Esophagus squamous epithelium (tissue), 5 donors: ENCODE measurements at places on chromosomes 5 and 9.

GRCh38 chr5:90170261-90170660, 239.3 kb downstream of the CETN3 start:
- no peak for DNase-seq

DNA sequence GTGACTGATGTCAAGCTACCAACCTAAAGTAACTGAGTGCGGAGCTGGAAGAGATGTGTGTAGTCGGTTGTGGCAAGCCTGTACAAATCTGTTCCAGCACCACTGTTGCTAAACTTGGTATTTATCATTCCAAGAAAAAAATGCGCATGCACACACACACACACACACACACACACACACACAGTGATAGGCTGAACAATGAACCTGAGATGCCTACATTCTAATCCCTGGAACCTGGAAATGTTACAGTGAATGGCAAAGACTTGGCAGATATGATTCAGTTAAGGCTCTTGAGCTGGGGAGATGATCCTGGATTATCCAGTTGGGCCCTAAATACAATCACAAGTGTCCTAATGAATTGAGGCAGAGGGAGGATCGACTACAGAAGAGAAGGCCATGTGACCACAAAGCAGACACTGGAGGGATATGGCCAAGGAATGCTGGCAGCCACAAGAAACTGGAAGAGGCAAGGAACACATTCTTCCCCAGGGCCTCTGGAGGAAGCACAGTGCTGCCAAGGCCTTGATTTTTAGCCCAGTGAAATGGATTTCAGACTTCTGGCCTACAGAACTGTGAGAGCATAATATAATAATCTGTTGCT, 49.7 kb upstream of the LHFPL2 start:
- no peak for DNase-seq

GRCh38 chr5:141121563-141121962, at the start of gene PCDHB4:
TSS of gene PCDHB4 (plus strand) at chr5:141121818. CDS start at chr5:141121999, 181 bp downstream.
- DNase-seq: no peak

DNA sequence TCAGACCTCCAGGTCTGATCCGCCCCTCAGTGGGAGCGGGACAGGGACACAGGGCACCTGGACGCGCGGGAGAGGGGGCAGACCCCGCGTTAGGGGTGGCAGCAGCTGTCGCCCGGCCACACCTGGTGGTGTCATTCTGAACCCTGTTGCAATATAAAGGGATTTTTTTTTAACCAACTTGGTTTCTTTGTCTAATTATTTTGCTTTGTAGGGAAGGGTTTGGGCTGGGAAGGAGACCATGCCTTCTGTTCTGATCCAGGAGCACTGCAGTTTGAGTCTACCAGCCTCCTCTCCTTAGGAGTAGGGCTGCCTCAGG, 10.9 kb upstream of the ASS1 start:
- no peak for DNase-seq

- DNase-seq: no peak
These were observed 293.6 kb downstream of the FER start for GRCh38 chr5:109041317-109041716.

- no peak for DNase-seq
These were observed 137.6 kb downstream of the CRB2 start for GRCh38 chr9:123493627-123494026.

- no peak for DNase-seq
These were observed 209.0 kb downstream of the CSNK1G3 start for GRCh38 chr5:123720955-123721354.

DNA sequence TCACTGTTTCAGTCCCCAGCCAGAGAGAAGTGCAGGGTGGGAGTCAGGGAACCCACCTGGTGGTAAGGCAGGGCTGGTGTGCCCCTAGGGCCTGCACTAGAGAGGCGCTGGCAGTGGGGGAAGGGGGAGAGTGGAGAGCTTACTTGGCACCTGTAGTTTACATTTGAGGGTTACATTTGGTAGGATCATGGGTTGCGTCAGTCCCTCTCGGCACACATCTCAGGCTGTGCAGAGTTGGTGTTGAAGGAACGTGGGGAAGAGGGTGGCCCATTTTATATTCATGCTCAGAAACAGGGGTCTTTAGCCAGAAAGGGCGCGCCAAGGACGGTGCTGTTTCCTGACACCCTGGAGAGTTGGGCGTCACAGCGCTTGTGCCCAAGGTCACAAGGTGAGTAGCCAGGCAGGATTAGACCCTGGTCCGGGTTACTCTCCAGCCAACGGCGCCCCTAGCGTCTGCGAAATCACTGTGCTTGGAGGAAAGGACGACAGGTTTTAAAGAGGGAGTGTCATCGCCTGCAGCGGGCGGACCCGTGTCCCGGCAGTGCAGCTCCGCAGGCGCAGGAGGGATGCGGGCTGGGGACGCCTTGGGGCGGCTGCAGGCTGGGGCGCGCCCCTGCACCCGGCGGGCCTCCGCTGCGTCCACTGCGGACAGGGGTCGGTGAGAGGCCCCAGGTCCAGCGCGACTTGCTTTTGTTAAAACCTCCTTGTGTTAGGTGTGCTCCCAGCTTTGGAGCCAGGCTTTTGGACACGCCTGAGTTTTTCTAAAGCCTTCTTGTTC, 272.6 kb downstream of the FANCC start:
- no peak for DNase-seq

GRCh38 chr9:122347348-122348287, 23.2 kb upstream of the PTGS1 start:
- DNase-seq: no peak

GRCh38 chr5:153672347-153673090, 182.0 kb downstream of the GRIA1 start:
- DNase-seq: no peak

DNA sequence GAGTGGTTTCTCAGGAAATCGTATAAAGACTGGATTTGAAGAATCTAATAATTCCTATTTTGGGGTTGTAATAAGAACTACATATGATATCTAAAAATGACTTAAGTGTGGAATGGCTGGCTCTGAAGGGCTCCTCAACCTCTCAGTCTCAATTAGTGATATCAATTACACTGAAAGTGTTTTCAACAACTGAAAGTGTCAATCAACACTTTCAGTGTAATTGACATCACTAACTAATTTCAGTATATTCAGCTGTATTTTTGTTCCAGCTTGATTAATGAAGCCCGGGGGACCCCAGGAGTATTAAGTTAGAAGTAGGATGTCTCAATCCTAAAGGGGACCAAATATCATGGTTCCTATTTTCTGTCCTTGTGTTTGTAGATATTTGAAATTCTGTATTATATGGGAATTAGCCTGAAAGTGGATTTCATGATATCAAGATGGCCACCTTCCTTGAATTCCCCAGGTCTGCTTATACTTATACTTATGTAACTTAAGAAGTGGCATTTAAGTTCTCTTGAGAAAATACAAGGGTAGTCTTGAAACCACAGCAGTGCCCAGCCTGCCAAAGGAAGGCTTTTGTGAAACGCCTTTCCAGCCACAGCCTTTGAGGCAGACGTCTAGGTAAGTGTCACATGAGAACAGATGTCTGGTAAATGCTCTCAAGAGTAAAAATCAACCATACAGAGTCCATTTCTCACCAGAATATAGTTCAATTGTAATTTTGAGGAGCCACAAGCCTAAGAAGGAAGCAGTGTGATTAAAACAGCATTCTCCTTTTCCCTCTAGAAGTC, 4.6 kb downstream of the BASP1 start:
- no peak for DNase-seq

DNA sequence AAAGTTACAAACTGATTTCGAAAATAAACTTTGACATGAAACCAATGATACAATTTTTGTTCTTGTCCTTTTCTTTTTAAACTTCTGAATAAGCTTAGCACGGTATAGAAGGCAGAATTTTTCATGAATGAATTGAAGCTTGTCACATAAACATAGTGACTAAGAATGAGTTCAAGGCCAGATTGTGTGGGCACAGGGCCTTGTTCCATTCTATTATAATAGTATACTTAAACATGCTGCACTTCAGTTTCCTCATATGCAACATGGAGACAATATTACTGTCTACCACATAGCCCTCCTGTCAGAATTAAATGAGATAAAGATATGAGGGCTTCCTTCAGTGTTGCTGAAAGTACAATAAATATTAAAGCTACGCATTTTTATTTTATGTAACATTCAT, 204.2 kb upstream of the HAPLN1 start:
- no peak for DNase-seq

GRCh38 chr9:29322240-29322639, 1749.0 kb upstream of the C9orf72 start:
- DNase-seq: no peak

GRCh38 chr5:131587541-131587940, 47.5 kb downstream of the RAPGEF6 start:
- no peak for DNase-seq

DNA sequence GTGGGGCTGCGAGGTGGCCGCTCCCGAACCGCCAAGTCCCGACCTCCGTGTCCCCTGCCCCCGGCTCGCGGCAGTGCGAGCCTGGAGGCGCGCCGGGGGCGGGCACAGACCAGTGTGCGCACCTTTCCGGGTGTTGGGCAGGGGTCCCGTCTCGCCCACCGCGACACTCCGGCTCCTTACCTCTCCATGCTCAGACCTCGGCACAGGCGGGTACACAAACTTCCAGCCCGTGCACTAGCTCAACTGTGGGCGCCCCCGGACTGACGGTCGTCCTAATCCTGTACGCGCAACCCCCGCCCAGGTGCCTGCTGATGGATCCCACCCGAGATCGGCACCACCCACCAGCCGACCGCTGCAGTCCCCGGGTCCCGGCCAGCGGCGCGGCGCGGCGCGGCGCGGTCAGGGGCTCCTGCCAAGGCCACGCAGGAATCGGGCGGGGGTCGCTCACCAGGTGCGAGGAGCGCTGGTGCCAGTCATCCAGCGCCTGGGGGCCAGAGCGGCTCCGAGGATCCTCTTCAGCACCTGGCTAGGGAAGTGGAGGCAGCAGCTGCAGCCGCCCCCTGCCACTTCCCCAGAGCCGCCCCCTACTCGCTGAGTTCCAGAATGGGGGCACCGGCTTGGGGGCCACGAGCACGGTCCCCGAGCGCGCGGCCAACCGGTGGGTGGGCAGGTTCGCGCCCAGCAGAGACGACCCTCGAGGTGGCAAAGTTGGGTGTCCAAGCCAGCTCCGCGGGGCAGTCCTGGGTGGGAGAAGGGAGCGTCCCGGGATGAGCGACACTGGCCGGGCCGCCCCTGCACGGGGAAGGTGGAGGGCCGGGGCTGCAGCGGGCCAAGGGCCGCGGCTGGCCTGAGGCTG, 511 bp downstream of the SEMA5A start:
- DNase-seq: no peak

GRCh38 chr9:14733133-14733532, 10.6 kb upstream of the CER1 start:
- DNase-seq: no peak

DNA sequence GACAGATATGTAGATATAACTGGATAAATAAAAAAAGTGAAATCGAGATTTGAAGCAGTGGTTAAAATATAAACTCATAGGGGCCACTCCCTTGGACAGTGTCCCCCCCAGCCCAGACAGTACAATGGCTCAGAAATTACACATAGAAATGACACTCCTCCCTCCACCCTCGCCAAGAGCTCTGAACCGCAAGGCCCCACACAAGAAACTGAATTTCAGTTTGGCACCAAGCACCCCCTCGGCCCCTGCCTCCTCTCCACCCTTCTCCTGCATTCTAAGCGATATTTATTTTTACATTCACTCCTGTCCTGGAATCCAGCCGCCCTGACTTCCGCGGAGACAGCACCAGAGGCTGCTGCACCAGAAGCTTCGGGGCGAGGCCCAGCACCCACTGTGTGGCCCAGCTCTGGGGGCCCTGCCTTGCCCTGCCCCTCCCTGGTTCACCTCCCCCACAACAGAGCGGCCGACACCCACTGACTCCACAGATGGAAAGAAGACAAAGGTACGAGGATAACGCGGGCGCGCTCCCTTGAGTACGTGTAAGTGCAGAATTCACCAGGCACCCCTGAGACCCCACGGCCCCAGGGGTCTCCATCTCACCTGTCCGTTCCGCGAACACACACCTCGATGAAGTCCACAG, 11.0 kb downstream of the STC2 start:
- DNase-seq: no peak

DNA sequence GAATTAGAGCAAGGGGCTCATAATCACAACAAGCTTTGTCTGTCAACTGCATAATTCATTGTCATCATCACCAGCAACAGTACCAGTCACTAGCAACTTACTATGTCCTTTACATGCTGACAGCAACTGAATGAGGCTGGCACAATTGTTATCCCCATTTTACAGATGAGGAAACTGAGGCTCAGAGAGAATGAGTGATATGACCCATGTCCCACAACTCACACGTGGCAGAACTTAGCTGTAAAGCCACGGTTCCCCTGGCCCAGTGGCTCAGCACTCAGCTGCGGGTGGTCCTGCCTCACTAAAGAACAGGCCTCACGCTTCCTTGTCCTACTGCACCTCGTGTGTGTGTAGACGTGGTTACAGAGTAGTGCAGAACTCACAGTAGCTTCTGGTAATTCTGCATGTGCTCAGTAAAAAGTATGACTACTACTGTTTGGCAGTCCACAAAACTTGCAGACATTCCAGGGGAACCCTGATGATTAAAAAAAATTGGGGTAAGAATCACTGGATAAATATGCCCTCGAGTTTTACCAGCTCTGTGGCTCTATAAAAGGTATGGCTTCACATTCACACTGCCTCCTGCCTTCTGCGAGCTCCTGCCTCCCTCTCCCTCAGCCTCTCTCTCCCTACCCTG, 30.2 kb downstream of the AFAP1L1 start:
- DNase-seq: no peak

- no peak for DNase-seq
These were observed 19.1 kb downstream of the SLC36A3 start for GRCh38 chr5:151284392-151284967.

DNA sequence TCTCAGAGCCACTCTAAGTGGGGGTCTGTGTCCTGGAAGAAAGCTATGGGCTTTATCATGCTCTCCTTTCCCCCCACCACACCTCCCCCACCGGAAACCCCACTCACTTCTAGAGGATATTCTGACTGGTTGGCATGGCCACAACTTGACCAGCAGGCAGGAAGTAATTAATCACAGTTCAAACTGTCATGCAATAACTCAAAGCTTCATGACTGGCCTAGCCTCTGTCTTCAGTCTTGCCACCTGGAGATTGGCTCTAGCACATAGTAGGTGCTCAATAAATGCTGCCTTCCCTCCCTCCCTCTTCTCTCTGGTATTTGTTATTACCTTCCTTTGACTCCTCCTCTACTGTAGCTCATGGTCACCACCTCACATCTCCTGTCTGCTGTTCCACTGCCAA, 124.7 kb downstream of the GABBR2 start:
- DNase-seq: no peak

DNA sequence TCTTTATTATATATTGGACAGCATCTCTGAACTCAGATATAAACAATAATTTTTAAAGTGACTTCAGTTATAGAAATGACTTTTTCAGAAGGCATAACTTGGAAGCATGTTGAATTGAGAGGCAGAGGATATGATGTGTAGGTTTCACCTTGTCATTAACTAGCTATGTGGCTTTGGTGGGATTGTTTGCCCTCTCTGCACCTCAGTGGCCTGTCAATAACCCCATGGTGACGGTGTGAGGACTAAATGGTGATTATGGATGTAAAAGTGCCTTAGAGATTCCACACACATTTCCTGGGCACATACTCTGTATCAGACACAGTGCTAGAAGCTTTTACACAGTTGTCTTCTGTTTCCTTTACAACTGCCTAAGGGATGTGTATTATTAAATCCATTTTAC, 234.9 kb upstream of the TRIM32 start:
- no peak for DNase-seq
